ENCODE measurements at places on chromosomes 7 and 10.

GRCh38 chr7:16419859-16420258, 1.5 kb downstream of the CRPPA start:
- no peak for DNase-seq

GRCh38 chr10:27771231-27771630, 25.6 kb upstream of the MKX start:
- no peak for DNase-seq

DNA sequence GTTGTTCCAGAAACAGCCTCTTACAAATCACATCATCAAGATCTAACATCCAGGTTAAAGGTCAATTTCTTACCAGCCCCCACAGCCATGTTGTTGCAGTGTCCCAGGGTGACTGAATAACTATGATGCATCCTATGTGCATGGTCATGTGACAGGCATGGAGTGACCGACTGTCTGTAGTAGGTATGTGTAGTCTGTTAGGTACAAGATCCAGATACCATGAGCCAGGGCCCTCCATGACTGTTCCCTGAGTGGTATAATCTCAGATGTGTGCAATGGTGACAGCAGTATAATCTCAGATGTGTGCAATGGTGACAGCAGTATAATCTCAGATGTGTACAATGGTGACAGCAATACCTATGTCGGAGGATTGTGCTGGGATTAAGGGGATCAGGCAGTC, 8.8 kb downstream of the CDHR3 start:
- DNase-seq: no peak

- DNase-seq: no peak
Measured at GRCh38 chr10:101022967-101023705, 7.8 kb downstream of the PDZD7 start.

DNA sequence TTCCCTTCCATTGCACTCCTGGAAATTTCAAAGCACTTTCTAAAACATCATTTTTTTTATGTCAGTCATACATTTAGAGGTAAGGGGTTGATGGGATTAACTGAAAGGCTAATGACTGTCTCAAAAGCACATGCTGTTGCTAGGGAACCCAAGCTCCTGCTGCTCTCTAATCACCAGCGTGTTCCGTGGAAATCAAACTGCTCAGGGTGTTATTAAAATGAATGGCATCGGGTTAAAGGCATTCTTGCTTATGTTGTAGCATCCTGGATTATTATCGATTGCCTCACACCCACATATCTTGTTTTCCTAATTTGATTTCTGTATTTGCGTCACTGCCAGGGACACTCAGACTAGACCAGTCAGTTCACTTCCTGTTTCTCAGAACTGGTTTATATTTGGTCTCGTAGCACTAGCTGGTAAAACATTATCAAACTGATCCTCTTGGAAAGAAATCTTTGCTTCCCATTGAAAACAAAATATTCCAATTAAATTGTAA, 216.5 kb upstream of the MKLN1 start:
- no peak for DNase-seq

DNA sequence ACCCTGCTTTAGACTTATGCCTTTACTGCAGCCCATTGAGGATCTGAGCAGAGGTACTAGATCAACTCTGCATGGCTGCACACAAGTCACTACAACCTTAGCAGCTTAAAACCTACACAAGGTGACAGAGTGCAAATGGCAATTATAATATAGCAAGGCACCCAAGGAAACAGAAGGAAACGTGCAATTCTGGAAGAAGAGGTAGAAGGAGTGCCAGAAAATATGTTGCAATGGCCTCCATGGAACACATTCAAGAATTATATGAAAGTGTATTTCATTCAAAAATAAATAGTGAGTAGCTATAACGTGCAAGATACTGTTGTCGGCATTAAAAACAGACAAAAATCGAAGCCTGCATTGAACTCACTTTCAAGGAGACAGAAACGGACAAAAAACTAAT, 2.9 kb upstream of the AKR1C8 start:
- DNase-seq: no peak

DNA sequence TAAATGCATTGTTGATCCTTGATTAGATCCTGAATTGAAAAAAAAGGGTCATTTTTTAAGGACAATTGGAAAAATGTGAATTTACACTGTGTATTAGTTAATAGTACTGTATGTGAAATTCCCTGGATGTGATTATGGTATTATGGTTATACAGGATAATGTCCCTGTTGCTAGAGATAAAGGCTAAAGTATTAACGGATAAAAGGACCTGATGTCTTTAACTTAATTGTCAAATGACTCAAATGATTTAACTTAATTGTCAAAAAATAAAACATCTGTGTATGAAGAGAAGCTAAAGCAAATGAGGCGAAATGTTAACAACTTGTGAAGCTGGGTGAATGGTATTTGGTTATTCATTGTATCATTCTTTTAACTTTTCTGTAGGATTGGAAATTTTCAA, 48.8 kb downstream of the SUFU start:
- DNase-seq: no peak

GRCh38 chr10:52814506-52814905, 41.9 kb upstream of the MBL2 start:
- DNase-seq: no peak

- no peak for DNase-seq
Measured at GRCh38 chr7:50539725-50540124, 25.5 kb downstream of the DDC start.

DNA sequence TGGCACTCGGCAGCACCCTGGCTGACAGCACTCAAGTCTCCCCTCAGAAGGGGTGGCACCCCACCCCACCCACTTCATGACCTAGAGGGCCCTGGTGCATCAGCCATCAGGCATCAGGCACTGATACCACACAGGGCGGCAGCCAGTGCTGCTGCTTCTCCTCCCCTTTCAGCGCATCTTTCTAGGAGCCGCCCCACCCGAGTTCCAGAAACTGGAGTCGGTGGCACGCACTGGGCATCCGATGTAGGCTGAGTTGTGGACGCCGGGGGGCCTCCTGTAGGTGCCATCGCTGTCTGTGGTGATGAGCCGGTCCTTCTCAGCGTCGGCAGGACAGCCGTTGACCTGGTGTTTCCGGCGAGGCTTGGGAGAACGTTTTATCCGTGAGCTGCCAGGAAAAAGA, 69.7 kb upstream of the ATP6V0A4 start:
- no peak for DNase-seq
